ENCODE measurements at places on chromosomes 1 and 21.

DNA sequence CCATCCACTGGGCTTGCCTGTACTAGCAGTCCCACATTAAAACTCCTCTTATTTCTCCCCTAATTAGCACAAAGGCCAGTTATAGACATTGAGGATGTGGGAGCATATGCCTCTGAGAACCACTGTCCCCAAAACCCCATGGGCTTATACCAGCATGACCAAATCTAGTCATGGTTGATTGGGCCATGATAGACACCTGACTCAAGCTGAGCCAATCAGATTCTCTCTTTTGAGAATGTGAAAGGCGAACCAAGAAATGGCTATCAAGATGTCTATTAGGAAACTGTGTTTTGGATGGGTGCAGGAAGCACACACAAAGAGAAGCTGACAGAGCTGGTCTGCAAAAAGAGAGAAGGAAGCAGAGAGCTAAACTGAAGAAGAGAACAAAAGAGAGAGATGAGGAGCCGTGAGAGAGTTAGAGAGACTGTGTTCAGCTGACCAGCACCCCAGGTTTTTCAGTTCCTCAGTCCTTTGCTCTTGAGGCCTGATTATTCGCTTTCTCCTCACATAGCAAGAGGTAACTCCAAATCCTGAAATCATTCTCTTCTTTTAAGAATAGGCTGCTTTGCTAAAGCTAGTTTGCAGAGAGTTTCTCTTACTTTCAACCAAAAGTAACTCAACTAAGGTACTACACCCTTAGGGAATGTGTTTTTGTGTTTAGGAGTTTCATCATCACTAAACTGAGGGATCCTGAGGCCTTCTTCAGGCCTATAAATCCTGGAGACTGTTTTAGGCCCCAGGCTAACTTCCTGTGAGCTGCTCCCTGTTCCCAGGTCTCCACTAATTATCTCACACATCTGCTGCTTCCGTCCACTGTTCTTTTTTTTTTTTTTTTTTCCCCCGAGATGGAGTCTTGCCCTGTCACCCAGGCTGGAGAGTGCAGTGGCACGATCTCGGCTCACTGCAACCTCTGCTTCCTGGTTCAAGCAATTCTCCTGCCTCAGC, 7.9 kb upstream of the TIPRL start:
- no peak for DNase-seq

DNA sequence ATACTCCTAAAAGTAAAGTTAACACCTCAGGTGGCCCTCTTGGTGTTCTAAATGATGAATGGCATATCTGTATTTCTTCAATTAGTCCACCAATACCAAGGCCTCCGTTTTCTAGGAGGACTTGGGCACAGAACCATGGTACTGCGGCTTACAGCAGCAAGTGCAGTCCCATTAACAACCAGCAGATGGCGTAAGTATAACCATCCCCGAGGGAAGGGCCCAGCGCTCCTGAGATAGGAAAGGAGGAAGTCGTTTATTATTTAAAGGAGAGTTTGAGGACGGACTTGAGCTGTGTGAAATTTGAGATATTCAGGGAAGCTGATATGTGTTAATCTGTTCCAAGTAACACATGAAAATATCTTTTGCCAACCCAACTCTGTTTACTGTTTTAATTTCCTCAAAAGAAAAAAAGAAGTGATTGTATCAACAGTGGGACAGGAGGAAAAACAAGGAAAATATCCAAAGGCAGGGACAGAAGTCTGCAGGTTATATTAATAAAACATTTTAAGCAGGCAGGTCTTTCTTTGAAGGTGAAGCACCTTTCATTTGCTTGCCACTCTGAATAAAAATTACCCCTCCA, 37.7 kb upstream of the KCNJ15 start:
- DNase-seq = peak; percentile 44

- no peak for DNase-seq
These were observed 1004.0 kb downstream of the KCNT2 start for GRCh38 chr1:195604287-195604686.

GRCh38 chr1:235075777-235076308, 52.8 kb downstream of the TOMM20 start:
- DNase-seq = no peak

DNA sequence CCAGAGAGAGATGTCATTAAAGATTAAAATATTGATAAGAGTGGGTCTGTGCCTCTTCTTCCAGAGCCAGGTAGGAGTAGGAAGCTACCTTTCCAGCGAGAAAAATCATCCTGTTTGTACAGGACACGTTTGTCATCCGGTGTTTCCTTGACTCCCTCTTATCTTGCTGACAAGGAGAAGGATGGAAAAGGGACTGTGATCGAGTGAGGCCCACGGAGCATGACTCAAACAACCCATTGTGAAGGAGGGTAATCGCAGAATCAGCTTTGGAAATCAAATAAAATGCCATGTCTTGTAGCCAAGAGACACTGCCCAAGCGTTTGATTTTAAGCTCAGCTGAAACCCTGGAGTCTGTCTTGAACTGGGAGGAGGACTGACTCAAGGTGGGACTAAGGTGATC, 97.7 kb downstream of the IGSF21 start:
- DNase-seq = no peak

DNA sequence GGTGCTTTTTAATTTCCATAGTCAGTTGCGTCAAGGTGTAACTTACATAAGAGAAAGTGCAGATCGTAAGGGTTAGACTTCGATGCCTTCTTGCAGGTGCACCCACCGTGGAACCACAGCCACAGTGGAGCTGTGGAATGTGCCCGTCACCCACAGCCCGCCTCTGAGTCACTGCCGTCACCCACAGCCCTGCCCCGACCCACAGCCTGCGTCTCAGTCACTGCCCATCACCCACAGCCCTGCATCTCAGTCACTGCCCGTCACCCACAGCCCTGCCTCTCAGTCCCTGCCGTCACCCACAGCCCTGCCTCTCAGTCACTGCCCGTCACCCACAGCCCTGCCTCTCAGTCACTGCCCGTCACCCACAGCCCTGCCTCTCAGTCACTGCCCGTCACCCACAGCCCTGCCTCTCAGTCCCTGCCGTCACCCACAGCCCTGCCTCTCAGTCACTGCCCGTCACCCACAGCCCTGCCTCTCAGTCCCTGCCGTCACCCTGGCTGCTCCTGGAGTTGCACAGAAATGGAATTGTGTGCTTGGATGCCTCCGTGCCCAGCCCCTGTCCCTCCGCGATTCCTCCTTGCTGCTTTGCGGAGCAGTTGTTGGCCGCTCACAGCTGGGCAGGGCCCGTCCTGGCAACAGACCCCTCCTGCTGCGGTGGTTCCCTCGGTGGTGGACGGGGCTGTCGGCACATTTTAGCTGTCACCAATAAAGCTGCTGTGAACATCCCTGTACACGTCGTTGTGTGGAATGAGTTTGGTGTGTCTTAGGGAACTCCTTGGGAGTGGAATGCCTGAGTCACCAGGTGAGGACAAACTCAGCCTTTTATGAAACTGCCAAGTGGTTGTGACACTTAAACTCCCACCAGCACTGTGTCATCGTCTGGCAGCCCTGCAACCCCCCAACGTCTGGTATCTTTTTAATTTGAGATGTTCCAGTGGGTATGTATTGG, 44.9 kb upstream of the COL6A2 start:
- DNase-seq = peak; percentile 24

DNA sequence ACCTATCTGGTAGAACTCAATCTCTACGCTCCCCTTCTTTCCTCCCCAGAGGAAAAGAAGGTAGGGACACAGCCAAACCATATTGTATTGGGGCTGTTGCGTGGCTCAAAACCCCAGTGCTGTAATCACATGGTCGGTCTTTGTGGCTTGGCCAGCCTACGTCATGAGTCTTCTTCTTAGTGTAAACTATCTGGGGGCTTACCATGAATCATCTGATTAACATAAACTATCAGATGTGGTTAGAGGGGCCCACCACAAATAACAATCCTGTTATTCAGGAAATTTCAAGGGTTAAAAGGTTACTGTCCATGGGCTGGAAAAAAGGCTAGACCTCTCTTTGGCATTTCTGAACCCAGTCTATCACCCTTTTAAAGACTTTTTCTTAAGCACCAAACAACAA, 49.5 kb upstream of the GPR52 start:
- no peak for DNase-seq
